ENCODE measurements at places on chromosomes 7 and 10.

GRCh38 chr7:143305423-143306070 lies 10.4 kb upstream of the CLCN1 start:
- DNase-seq = peak; percentile 92

DNA sequence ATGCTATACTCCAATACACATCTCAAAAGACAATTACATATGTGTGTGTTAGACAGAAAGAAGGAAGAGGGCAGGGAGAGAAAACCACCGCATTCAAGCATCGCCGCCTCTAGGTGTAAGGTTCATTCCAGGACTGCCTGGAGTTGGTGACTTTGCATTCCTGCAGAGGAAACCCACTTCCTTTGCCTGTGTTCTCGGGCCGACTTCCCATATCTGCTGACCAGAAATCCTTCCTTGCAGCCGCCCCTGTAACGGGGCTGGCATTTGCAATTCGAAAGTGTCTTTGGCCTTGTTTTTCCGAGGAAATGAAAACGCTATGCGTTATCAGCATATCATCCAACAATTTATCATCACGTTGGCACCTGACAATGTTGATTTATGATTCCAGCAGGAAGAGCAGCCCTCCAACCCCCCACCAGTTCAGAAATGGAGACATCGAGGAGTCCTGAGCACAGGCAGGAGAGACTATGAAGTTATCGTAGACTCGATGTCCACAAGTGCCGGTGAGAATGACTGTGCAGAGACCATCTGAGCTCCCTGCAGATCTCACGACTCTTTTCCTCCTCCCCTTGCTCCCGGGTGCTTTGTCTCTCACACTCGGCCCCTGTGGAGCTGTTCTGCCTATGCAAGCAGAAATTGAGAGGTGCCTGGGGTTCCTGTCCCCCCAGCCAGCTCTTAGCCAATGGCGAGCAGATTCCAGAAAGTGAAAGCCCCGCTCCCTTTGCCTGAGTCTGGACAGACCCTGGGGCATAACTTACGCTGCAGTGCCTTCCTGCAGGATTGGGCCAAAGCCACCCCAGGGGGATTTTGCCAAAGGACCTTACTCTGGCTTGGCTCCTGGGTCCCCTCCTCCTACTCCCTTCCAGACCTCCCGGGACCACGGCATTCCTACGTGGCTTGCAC lies 68.9 kb upstream of the FOXK1 start:
- DNase-seq = peak; percentile 80

GRCh38 chr10:15197276-15197675 lies 28.8 kb upstream of the NMT2 start:
- DNase-seq = no peak

DNA sequence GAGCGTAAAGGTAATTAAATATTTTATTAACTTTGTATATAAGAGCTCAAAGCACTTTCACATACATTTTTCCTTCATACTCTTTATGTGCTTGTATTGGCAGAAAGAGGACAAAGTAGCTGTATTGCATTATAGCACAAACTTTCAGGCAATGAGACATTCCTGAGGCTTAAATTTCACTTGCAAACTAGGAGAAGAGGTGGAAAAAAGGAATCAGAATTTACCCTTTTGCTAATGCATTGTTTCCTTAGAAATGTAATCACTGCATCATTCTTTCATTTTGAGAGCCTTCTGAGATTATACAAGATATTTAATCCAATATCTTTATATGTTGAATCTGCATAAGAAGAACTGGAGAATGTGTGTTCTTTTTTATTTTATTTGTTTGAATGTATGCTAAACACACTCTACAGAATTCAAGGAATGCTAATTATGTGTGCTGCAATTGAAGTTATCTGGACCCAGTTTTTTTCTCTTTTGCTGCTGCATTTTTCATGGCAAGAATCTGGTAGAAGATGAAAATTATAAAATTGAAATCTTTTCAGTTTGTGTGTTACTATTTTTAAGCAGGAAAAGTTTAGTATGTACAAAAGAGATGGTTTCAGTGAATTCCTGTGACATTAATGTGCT lies 185.1 kb downstream of the NXPH1 start:
- DNase-seq = no peak
